ENCODE measurements at places on chromosomes 2 and 18.

DNA sequence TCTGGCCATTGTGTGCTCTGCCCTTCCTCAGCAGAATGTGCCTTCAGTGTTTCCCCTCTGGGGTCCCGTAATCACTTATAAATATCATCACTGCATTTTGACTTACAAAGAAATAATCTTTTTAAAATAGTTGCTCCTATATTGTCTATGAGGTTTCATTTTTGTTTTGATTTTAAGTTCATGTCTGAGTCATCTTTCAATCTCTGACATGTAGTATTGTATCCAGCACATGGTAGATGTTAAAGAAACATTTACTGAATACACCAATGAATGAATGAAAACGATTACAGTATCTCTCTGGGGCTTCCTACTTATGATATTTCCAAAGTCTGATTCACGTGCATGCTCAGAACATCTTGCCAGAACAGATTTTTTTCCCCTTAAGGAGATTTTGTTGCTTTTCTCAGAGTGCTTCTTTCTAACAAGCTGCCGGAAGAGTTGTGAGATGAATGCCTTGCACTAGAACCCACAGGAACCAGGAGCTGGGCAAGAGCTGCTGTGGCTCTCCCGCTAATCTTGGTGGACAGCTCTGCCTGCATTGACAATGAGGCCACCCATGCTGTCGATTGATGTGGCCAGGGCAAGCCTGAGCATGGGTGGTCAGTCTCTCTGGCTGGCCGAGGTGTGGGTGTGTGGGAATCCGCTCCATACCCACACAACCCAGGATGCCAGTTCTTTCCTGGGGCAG lies 199.4 kb downstream of the CYRIA start:
- no peak for DNase-seq

DNA sequence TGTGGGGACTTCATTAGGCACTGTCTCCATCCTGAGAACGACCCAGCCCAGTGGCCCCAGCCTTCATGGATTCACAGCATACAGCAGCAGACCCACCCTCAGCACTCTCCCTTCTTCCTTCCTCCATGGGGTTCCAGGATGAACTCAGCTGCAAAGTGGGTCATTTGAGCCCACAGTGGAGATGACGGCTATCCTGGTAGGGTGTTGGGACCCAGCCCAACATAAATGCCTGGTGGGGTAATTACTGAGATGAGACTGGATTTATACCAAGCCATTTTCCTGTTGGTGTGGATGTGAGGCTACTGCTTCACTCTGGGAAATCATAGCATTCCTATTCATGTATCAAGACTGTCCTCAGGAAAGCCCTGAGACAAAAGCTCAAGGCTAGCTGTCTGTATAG lies 536.7 kb upstream of the TNP1 start:
- no peak for DNase-seq

DNA sequence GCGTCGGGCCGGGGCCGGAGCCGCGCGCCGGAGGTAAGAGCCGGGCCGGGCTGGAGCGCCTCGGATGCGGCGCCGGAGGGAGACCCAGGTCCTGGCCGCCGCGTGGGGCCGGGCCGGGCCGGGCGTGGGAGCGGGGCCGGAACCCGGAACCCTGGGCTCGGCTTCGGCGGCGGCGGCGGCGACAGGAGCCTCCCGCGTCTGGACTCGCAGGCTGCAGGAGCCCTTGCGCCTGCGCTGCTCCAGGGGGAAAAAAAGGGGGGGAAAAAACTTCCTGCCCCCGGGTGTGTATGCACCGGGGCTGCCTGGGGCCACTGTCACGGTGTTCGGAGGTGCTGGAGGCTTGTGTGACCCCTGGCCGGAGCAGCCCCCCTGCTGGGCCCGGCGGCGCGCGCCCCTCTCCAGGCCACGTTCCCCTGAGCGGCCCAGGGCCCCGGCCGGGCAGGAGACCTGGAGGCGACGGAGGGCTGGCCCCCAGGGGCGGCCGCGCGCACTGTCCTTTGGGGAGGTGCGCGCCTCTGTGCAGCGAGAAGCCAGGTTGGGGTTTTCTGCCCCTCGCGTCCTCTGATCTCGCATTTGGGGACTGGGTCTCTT lies 864 bp downstream of the KLHL29 start:
- no peak for DNase-seq

GRCh38 chr2:19774805-19775176 lies 127.0 kb downstream of the TTC32 start:
- DNase-seq, result no peak

GRCh38 chr2:151483546-151483945 lies 73.8 kb downstream of the RIF1 start:
- no peak for DNase-seq

DNA sequence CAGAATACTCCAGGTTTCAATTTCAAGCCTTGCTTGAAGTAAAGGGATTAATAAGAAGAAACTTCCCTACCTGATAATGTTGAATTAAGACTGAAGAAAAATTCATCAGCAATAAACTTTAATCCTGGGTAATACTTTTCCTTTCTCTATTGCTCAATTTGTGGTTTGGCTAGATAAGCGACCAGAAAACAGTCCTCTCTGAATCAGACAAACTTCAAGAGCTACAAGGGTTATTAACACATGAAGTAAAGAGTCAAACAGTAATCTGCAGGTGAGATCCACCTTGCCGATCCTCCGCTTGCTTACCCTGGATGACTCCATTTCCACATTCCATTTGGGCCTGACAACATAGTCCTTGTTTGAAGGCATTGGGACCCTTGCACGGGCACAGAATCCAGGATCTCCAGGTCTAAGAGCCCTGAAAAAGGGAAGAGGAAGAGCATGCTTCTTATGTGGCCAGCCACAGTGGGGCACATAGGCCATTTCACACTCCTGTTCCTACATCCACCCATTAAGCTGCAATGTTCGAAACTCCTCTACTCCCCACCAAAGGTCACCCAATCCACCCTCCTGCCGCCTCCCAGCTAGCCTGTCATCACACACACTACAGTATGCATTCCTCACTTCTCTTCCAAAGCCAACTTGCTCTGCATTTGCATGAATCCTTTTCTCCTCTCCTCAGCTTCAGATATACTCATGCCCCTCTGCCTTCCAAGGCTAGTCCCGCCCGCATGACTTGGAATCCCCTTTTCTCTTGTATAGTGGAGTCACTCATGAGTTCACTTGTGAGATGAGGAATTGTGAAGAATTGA lies 39.8 kb downstream of the IWS1 start:
- no peak for DNase-seq

DNA sequence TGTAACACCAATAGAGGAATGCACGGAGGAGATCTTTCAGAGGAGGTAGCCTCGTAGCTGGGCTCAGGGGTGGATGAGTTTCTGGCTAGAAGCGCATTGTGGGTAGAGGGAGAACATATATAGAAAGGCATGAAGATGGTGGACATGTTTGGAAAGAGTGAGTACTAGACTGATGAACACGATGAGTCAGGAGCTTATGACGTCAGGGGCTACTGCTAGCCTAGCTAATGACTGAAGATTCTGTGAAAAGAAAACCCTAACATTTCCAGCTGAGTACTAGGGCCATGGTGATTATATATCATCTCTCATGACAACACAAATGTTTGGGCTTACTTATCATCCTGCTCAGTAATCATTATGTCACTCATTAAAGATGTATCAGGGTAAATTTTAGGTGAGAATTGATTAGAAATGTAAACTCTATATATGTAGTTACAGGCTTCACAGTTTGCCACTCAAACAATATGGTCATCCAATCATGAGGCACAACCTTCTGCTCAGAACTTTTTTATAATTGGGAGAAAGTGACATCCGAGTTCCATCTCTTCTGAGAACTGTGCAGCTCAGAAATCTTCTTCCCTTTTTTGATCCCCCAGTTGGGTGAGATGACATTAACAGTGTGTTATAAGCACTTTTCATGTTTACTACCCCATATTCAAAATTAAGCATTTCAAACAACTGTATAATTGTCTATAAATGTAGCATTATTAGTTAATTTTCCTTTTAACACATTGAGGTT lies 22.2 kb upstream of the IL1RN start:
- peak; percentile 48 for DNase-seq

DNA sequence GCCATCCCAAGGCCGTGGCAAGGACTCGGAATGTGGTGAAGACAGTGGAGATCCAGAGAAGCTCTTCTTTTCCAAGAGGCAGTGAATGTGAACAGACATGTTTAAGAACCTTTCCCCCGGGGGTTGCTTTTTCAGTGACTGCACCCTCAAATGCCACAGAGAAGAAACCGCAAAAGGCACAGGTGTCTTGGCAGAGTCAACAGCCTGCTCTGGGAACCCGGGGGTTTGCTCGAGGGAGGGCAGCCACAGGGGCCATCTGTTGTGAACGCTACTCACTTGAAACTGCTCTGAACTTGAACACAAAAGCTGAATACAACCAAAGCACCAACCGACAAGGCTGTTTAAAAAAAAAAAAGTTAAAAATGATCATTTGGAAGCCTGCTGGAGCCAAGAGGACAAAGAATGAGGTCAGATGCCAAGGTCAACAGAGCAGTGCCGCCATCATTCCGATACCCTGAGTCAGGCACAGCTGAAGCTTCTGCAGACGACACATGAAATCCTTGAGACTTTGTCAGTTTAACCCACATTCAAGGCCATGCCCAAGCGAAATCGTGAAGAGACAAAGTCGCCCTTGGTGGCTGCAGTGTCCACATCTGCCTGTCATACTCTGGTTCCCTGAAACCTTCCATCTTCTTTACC lies 47.4 kb downstream of the PSMG2 start:
- DNase-seq, result peak; percentile 25

DNA sequence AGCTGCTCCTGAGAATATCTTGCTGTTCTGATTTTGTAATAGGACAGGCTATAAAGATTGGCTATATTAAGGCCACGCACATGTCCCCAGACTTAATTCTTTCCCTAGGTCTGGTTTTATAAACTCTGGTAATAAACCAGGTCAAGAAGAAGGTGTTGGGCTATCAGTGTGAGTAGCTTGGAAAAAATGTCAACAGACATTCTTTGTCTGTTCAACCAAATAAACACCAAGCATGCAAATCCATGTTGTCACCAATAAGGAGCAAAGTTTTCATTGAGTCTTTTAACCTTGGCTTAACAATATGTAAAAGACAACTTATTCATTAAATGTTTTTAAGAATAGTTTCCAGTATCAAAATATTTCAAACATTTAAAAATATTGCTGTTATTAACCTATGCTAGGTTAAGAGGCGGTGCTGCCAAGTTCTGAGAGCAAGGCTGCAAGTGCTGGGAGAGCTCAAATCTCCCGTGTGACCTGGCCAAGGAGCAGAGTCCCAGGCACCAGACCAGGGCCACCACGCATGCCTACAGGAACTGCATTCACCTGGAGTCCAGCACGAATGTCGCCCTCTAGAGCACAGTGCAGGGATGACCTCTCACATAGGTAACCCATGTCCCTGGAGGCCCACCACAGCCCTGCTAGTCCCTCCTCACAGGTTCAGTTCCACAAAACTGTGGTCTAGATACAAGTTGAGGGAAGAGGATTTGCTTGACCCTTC lies 120.5 kb upstream of the POU3F3 start:
- peak; percentile 15 for DNase-seq

GRCh38 chr18:78734614-78734945 lies 245.0 kb upstream of the SALL3 start:
- no peak for DNase-seq

DNA sequence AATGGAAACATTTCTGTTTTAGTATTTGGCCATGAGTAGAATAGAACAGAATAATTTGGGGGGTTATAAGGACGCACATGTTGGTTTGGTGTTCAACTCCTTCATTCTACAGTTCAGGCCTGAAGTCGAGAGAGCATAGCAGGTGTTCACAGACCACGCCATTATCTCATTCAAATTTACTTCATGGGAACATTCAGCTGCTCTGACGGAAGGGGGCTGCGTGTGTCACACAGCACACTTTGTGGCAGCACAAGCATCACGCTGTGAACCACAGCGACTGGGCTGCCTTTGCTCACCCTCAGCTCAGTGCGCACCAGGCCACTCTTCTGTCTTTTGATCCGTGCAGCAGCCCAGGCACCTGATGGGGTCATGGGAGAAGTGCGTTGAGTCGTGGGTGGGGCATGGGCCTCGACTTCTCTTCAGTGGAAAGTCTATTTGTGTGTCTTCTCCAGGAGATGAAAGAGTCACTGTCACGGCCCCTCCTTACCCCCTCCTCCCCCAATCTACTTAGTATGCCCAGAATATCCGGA lies 348.6 kb upstream of the SALL3 start:
- DNase-seq, result no peak

DNA sequence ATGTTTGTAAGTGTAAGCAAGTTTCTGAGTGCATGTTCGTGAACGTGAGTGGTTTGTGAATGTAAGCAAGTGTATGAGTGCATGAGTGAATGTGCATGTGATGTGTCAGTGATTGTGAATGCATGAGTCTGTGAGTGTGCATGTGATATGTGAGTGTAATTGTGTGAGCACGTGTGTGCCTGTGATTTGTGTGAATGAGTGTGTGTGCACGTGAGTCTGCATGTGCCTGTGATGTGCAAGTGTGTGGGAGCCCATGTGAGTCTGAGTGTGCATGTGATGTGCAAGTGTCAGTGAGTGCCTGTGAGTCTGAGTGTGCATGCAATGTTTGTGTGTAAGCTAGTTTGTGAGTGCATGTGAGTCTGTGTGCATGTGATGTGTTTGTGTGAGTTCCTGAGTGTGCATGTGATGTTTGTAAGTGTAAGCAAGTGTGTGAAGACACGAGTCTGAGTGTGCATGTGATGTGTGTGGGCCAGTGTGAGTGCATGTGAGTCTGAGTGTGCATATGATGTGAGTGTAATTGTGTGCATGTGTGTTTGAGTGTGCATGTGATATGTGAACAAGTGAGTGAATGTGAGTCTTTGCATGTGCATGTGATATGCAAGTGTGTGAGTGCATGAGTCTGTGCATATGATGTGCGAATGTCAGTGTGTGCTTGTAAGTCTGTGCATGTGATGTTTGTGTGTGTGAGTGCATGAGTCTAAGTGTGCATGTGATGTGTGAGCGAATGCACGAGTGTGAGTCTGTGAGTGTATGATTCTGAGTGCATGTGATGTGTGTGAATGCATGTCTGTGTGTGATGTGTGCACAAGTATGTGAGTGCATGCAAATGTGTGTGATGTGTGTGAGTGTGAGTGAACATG lies 45.1 kb downstream of the COPS8 start:
- no peak for DNase-seq

DNA sequence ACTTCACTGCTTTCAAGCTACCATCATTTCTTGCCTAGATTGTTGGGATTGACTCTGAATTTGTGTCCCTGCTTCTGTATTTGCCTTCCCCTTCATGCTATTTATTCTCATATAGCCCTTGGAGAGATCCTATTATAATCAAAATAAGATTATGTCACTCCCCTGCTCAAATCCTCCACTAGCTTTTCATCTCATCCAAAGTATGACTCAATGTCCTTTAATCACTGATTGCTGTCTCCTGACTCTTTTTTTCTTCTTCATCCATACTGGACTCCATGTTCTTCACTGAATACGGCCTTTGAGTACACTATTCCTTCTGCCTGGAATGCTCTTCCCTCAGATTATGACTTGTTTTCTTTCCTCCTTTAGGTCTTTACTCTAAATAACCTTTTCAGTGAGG lies 5.0 kb downstream of the RBKS start:
- no peak for DNase-seq

DNA sequence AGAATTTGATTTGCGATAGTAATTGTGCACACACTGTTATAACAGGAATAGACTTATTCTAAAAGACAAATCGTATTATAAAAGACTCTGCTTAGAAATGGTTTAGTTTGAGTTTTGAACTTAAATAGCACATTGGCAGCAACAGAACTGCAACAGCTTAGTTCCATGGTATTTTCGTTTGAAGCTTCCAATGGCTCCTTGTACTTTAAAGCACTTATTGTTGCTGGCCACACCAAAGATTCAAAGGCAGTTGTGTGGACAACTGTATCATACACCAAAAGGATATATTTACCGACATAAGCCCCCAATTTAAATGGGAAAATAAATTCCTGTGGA lies 627 bp downstream of the WIPF1 start:
- no peak for DNase-seq

GRCh38 chr18:48861181-48861708 lies 89.5 kb downstream of the SMAD7 start:
- no peak for DNase-seq
